NCI-H2029 treated with DMSO at 0.1 percent for 48 hours (cell line): ENCODE measurements at places on chromosomes 12 and 14.

GRCh38 chr14:74211945-74212580 is 27.2 kb upstream of the VSX2 start:
- no peak for DNase-seq

DNA sequence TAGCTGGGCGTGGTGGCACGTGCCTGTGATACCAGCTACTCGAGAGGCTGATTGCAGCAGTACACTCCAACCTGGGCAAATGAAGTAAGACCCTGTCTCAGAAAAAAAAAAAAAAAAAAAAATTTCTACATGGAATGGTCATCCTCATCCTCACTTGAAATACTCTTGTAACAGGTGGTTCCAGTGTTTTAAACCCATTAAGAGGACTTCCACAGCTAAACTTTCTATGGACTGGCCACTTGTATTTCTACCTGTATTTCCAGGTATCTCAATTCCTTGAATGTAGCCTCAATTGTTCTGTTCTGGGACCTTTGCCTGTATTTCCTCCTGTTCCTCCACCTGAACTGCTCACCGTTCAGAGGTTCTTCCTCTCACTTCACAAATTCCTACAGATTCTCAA is 11.8 kb upstream of the PHLDA1 start:
- DNase-seq, result no peak

DNA sequence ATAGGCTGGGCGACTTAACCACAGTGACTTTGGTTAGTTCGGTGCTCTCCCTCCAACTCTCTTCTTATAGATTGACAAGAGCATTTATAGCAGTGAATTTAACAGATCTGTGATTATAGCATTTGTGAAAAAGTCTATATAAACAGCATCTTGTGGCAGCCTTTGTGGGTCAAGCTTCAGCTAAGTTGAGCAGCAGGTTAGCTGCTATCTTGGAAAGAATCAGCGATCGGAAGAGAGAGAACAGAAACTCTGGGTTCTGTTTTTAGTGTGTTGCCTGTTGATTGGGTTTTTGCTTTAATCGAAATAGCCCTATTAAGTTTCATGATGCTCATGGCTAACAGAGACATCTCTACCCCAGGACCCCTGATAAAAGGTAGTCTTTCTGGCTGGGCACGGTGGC is 20.2 kb downstream of the EVL start:
- no peak for DNase-seq

DNA sequence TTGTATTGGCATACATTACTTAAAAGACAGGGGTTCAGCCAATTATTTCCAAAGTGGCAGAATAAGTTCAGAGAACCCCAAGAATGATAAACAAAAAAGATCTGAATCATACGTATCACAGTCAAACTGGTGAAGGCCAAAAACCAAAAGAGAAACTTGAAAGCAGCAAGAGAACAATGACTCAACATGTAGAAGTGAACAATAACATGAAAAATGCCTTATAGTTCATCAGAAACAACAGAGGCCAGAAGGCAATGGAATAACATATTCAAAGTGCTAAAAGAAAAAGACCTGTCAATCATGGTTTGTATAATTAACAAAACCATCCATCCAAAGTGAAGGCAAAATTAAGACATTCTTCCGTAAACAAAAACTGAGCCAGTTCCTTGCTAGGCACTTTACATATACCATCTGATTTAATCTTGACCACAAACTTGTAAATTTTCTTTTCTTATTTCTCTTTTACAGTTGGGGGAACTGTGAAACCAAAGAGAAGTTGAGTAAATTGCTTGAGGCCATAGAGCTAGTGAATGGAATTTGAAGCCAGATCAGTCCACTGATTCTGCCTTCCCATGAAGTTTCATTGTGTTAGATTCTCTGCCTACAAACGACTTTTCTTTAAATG is 232.1 kb upstream of the SEL1L start:
- DNase-seq, result no peak

GRCh38 chr14:55607386-55607785 is 27.4 kb downstream of the KTN1 start:
- no peak for DNase-seq

- DNase-seq, result no peak
Measured at GRCh38 chr14:94355191-94355794, 32.2 kb upstream of the SERPINA6 start.

- no peak for DNase-seq
Measured at GRCh38 chr12:122848471-122849351, 13.5 kb downstream of the HIP1R start.

DNA sequence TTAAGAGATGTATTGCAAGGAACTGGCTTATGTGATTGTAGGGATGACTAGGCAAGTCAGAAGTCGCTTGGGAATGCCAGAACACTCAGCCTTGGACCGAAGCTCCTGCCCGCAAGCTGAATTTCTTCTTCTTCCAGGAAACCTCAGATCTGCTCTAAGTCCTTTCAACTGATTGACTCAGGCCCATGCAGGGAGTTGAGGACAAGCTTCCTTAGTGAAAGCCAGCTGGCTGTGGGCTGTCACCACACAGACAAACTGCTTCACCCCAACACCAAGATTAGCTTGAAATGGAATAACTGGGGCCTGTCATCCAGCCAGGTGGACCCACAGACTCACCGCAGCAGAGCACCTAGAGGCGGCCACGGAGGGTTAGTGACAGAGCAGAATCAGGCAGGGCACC is 24.7 kb downstream of the BDKRB2 start:
- DNase-seq, result no peak

- DNase-seq, result no peak
Measured at GRCh38 chr12:38144049-38144448, 172.5 kb upstream of the ALG10B start.

GRCh38 chr12:83985084-83985483 is 927.5 kb downstream of the SLC6A15 start:
- no peak for DNase-seq

- DNase-seq, result no peak
Measured at GRCh38 chr12:104279164-104279563, 24.4 kb upstream of the EID3 start.

- no peak for DNase-seq
Measured at GRCh38 chr12:182381-182892, 31.5 kb downstream of the SLC6A12 start.

DNA sequence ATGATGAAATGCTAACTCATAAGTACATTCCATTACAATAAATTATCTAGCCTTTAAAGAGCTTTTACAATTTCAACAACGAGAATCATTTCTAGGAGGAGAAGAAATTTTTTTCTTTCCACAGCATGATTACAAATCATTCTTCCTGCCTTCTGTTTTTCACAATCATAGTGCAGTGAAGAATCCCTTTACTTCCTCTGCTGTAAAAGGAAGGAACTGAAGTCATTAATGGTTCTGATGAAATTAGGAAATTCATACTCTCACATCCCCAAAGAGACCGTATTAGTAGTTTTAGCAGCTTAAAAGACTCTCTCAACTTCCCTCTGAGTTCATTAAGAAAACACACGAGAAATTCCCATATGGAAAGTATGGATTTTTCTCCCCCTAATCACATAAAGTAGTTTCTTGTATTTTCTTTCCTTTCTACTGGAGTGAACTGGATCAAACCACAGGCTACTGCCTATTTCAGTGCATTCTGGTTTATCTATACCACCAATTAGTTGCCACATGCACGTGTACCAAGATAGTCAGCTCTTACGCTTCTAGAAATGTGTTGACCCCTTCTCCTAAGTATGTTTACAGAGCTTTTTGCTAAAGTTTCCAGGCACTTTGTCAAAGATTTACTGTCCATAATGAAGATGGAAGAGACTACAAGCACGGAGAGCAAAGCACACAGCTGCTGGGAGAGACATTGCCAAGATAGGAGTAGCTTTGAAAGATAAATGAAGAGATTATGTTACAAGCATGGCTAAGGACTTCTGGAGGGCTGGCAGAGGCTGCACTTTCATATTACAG is 58.9 kb upstream of the KITLG start:
- peak; percentile 62 for DNase-seq

GRCh38 chr12:89661706-89662330 is 46.8 kb downstream of the ATP2B1 start:
- no peak for DNase-seq

DNA sequence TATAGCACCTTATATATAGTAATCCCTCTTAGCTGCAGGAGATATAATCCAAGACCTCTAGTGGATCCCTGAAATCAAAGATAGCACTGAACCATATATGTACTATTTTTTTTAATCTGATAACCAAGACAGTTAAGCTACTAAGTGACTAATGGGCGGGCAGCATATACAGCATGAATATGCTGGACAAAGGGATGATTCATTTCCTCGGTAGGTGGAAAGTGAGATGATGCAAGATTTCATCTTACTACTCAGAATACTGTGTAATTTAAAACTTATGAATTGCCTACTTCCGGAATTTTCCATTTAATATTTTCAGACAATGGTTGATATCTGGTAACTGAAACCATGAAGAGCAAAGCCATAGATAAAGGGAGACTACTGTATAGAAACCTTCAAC is 36.2 kb downstream of the PRMT8 start:
- DNase-seq, result no peak

GRCh38 chr14:70971560-70971959 is 64.3 kb downstream of the PCNX1 start:
- no peak for DNase-seq

- DNase-seq, result no peak
Measured at GRCh38 chr14:25846246-25846645, 751.6 kb downstream of the NOVA1 start.

DNA sequence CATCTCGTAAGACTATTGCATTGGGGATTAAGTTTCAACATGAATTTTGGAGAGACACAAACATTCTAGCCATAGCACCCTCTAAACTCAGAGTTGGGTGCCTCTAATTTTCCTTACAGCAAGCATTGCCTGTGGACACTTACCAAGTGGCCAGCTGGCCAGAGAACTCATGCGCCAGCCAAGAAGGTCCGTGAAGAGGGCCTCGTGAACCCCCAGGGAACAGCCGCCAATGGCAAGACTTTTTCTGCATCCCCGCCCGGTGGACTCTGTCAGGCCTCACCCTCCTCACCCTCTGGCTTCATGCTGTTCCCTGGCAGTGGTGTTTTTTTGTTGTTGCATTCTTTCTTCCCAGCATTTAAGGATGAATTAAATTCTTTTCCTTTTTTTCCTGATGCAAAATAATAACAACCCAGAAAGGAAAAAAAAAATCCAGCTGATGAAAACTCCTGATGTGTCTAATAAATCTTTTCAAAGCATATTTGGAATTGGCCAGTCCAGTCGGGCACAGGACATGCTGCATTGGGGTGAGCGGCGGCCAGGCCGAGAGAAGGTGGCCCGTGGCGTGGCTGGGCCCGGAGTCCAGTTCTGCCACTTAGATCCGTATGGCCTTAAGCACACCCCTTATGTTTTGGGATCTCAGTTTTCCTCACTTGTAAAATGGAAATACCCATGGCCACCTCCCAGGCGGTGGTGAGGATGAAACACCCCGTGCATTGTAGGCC is 191.9 kb upstream of the DIO3 start:
- DNase-seq, result no peak

GRCh38 chr14:52235434-52235833 is 32.1 kb upstream of the PTGDR start:
- DNase-seq, result no peak

GRCh38 chr12:25266497-25266896 is 15.8 kb upstream of the KRAS start:
- DNase-seq, result no peak

DNA sequence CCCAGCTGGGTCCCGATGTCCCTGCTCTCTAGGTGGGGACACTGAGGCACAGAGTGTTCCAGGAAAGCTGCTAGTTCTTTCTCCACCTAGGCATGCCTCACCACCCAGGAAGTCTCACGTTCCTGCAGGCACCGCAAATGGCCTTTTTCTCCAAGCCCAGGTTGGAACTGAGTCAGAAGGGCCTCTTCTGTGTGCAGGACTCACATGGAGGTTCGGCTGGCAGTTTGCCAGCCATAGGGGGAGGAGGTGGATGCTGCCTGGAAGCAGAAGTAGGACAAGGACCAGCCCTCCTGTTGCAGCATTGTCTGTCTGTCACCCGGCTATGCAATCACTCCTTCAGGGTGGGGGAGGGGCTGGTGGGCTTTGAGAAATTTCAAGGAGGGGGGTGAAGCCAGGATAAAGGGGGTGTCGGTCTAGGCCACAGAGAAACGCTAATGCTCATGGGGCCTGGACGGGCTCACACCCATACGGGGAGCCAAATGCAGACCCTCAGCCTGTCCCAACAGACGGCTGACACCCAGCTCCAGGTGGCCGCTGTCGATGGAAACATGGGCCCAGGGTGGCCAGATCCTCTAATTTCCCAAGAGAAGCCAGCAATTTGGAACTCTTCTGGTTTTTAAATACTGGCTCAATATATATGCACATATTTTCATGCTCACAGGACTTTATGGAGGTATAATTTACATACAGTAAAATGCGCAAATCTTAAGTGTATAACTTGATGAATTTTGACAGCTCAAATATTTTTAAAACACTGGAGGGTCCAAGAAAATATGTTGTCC is 120.5 kb downstream of the PHETA1 start:
- DNase-seq, result peak; percentile 8

- no peak for DNase-seq
Measured at GRCh38 chr14:64764641-64765520, 60.7 kb downstream of the PLEKHG3 start.

- no peak for DNase-seq
Measured at GRCh38 chr14:65628664-65629063, 216.1 kb downstream of the FUT8 start.

- no peak for DNase-seq
Measured at GRCh38 chr12:15979096-15980092, 68.3 kb downstream of the DERA start.

DNA sequence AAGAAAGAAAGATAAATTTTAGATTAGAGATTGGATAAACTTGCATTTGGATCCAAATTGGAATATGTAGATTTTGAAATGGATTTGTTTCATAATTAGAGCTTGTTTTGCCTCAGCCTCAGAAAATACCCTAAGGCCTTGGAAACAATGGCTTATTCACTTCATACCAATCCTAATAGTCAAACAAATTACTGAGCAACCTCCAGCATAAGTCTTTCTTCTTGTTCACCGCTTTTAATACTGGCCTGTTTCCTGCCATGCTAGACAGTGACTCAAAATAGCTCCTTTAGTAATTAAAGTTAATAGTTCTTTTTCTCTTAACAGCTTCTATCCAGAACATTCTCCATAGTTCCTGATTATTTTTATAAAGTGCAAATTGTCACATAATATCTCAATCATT is 110.9 kb upstream of the DNM1L start:
- DNase-seq, result no peak

DNA sequence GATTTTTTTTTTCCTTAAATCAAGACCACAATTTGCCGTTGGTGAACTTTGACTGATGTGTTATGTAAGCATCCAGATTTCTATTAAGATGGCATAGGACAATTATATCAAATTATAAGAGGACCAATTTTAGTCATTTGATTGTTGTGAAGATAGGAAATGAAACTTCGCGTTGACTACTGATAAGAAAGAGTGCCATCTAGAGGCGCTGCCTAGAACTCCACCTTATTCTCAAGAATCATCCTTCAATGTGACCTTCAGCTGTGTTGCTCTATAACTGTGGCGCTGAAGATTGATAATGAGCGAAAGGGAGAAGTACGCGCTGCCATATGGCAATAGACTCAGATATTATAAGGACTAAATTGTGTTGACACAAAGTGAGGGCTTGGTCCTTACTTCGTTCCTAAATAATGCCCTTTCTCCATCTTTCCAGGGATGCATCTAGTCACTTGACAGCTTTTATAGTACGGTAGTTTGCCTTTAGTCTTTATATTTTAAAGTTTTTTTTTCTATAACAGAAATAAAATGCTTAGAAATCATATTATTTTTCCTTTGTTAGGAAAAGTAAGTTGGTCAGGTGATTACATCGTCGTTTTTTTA is 350.8 kb upstream of the STXBP6 start:
- DNase-seq, result peak; percentile 34

GRCh38 chr14:49297102-49297501 is 289.1 kb downstream of the RPS29 start:
- peak; percentile 59 for DNase-seq
